ENCODE measurements at places on chromosomes 1 and 21.

DNA sequence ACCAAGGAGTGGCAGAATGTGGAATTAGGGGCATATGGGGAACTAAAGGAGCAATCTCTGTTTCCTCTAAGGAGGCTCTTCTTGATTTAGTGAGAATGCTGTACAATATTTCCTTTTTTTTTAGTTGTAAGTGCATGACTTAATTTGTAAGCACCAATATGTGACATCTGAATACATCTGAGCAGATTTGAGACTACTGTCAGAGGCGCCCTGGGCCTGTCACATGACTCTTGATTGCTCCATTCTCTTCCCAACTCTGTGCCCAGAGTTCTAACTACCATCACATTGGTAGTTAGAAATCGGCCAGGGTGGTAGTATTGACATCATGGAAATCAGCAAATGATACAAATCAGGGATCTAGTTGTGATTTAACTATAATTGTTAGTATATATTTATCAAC lies 110.1 kb upstream of the LMO4 start:
- no peak for DNase-seq

DNA sequence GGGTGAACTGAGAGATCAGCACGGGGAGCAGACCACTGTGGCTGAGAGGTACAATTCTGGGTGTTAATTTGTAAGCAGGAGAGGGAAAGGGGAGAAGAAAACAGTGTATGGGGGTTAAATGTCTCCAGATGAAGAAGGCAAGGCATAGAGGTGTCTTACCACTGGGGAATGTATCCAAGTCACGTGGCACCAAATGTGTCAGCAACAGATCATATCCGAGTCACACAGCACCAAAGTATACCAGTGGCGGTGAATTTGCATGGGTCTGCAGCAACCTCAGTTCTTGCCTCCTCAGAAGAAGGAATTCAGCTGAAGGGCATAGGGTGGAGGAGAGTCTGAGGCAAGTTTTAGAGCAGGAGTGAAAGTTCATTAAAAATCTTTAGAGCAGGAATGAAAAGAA lies 21.2 kb upstream of the SYCP1 start:
- DNase-seq = no peak

DNA sequence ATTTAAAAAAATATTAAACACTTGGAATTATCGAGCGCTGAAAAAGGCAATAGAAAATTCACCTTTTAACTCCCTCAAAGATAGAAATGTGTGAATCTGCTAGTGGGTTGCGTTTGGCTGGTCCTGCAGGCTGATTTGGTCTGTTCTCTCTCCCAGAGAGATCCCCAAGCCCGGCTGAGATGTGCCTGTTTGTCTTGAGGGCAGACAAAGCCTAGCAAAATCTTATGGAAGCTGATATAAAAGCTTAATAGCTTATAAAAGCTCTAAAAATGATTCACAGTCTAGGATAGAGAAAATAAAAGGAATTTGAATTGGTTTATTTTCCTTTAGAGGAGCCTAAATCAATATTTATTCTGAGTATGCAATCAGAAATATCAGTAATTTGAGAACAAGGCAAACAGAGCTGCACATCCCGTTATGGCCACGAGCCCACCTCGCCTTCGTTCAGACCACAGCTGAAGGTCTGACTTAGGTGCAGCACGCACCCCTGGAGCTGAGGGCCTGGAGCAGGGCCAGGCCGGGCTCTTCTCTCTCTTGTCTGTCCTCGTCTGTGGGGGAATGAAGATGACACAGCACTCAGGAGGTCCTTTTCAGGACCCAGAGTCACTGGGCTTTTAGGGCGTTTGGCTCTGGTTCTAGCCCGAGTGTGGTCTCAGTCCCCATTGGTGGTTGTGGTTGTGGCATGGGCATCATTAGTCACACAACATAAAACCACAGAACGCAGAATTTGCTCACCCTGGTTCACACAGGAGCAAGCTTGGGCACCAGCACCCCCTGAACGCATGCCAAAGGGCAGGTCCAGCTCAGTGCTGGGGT lies 18.6 kb downstream of the PDE9A start:
- no peak for DNase-seq

DNA sequence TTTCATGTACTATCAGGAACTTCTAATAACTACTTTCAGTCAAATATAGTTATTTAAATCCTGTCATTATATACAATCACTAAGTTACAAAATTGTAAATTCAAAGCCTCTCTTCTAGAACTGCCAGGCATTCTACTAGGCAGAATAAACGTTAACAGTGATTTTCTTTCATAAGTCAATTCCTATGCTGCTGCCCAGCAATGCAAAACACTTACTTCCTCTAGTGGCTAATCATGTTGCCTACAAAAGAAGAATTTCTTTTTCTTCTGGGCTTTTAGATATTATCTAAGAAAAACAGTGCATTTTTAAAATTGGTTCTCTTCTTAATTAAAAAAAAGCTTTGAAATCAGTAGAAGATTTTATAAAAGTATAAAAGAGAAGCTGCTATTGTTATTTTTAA lies 509.8 kb upstream of the ADAMTS5 start:
- DNase-seq = no peak

DNA sequence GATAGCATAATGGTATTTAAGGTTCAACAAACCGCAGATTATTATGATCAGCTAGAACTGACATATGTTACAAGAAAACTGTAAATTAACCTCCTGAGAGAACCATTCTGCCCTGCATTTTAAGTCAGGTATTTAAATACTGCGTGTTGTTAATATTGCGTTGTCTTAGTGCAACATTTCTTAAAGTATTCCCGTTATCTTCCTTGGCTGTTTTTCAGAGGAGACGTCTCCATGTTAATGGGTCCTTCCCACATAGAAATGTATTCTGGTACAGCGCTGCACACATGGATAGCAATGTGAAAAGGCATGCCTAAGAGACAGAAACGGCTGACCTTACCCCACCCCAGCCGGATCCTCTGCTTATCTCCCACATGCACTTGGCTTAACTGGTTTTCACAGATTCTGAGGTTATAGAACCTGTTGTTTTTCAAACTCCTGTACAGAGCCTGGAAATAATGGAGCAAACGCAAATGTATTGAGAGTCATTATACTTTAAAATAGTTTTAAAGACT lies 22.8 kb upstream of the DEGS1 start:
- no peak for DNase-seq

GRCh38 chr1:47674189-47674588 lies 236.3 kb downstream of the FOXD2 start:
- no peak for DNase-seq

GRCh38 chr1:183622884-183623785 lies 12.4 kb downstream of the ARPC5 start:
- peak; percentile 70 for DNase-seq

- DNase-seq = no peak
These were observed 51.2 kb downstream of the GIPC2 start for GRCh38 chr1:78096976-78097375.

DNA sequence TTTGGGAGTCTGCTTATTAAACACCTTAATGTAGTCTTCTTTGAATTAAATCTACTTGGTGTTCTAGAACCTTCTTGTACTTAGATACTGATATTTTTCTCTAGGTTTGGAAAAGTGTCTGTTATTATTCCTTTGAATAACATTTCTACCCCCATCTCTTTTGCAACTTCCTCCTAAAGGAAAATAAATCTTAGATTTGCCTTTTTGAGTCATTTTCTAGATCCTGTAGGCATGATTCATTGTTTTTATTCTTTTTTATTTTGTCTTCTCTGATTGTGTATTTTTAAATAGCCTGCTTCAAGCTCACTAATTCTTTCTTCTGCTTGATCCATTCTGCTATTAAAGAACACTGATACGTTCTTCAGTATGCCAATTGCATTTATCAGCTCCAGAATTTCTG lies 155.9 kb upstream of the NEGR1 start:
- DNase-seq = no peak

- DNase-seq = no peak
These were observed 322.9 kb downstream of the DISC1 start for GRCh38 chr1:231949277-231950091.

Data from Caco-2 (cell line).